ENCODE measurements at places on chromosomes 16 and 17. TPM values are rescaled to one million over a fixed set of nuclear protein-coding genes. Genes with fewer than 3 reads are reported as not detected.

The ACSM5 gene
- 0.44 TPM for total RNA-seq

The TIGD7 gene
- total RNA-seq, result 3.7 TPM

The HOXB8 gene
- total RNA-seq, result 4.9 TPM

The ADAP2 gene
- 0.16 TPM for total RNA-seq

The CETP gene
- 15.9 TPM for total RNA-seq

The MARVELD3 gene
- 0.25 TPM for total RNA-seq

The SLC13A5 gene
- total RNA-seq, result 0.19 TPM

The SLC6A4 gene
- 3.5 TPM for total RNA-seq

The HID1 gene
- 19.3 TPM for total RNA-seq

The EFCAB5 gene
- 1.1 TPM for total RNA-seq

The SLC9A5 gene
- total RNA-seq, result 0.32 TPM

The TMEM238L gene
- not detected for total RNA-seq

The FAM83G gene
- 13.1 TPM for total RNA-seq

The BRIP1 gene
- total RNA-seq, result 10.3 TPM

The FBXL16 gene
- total RNA-seq, result under 0.01 TPM

Data from bladder microvascular endothelial cell (primary cell).